ENCODE measurements at places on chromosomes 7 and 10.

- DNase-seq = no peak
These were observed 8.6 kb downstream of the MARVELD1 start for GRCh38 chr10:97721871-97722780.

DNA sequence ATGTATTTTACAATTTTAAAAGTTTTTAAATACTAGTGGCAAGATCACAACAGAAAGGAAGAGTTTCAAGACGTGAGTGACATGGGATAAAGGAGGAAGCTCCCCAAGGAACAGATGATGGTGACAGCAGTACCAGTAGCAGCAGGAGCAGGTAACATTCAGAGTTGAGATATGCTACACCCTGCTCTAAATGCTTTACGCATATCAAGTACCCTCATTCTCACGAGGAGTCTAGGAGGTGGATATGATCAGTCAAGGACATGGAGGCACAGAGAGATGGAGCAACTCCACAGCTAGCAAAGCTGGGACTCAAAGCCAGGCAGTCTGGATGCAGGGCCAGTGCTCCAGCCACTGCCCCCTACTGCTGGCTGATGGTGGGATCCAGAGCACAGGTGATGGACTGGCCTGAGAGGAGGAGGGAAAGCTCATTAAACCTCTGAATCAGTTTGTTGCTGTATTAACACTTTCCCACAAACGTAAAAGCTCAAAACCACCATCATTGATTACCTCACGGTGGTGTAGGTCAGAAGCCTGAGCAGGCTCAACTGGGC is 17.5 kb downstream of the RP9 start:
- no peak for DNase-seq

DNA sequence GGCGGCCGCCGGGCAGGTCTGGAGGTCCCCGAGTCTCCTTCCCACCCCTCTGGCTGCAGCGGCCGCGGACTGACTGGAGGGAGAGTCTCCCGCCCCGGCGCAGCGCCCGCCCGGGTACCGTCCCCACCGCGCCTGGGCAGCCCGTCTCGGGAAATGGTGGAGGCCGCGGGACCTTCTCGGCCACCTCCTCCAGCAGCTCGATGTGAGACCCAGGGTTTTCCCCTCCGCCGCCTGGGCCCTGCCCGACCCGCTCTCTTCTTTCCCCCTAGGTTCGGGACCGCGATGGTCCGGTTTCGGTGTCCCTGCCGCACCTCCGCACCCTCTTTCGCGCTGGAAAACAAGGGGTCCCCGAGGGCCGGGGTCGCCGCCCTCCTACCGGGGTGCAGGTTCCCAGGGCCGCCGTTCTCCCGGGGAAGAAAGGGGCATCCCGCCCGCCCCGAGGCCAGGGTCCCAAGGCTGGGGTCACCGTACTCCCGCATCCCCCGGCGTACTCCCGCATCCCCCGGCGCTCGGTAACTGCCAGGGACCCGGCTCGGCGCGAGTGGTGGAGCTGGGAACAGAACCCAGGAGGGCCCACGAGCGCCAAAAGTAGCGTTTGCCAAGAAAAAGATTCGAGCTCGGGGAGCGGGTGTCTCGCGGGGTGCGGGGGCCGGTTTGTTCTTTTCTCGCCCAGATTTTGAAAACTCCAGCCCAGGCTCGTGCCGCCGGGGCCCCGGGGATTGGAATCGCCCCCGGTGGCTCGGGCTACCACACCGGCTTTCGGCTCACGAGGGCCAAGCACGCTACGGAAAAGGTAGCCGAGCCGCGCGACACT is 3.4 kb downstream of the TNRC18 start:
- DNase-seq = peak; percentile 53

DNA sequence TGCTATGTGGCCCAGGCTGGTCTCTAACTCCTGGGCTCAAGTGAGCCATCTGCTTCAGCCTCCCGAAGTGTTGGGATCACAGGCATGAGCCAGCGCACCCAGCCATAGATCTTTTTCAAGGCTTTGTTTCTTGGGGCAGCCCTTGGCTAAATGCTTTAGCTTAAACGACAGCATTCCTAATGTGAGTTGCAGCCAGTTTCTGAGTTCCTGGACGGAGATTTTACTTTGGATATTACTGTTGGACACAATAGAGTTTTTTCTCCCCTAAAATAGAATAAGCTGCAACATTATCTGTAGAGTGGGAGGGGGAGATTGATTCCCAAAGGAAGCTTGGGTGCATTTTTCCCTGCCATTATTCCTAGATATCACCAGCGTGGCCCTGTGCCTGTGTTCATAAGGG is 103.0 kb upstream of the BTBD16 start:
- DNase-seq = no peak

- DNase-seq = no peak
These were observed 16.2 kb upstream of the MTPAP start for GRCh38 chr10:30365278-30365677.

DNA sequence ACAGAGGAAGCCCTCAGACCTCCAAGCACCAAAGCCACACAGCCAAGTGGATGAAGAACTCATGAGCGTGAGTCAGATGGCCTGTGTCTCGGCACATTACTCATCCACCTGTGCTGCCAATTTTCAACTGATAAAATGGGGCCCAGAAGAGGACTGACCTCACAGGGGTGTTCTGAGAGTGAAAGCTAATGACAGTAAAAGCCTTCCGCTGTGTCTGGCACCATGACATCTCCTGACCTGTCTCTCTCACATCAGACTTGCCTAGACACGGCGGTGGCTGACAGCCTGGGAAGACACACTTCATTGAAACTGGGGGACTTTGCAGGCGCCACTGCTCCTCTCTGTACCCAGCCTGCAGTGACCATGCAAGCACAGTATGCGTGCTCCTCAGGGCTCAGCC is 8.3 kb upstream of the SLC18A3 start:
- no peak for DNase-seq

DNA sequence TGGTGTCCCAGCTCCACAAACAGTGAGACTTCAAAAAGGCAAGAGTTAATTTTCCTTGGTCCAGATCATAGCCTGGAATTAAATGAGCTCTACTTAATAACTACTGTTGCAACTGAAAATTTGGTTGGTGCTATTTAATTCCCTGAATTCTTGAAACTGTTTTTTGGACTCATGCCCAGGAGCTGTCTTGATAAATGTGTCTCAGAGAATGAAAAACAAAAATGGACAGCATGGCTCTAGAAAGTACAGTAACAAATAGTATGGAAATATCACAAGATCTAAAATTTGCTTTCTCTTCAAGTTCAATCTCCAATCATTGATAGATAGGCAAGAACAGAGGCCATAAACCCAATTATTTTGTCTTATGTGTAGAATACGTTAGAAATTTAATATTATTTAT is 42.5 kb downstream of the CCDC71L start:
- no peak for DNase-seq

DNA sequence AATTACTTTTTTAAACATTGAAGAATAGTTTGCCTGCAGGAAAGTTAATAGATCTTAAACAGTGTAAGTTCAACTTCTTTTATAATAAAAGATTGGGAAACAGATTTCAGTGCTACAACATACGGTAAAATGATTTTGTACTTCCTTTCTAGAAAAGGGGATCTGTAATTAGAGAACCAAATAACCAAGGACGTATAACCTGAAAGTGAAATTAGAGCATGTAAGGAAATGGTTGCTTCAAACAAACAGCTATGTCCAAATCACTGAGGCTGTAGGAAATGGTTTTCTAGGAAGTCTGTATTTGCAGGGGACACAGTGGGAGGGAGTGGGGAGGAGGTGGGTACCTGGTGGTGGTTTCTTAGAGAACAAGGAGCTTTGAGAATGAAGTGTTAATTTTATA is 57.9 kb upstream of the EXOC6 start:
- DNase-seq = peak; percentile 29

DNA sequence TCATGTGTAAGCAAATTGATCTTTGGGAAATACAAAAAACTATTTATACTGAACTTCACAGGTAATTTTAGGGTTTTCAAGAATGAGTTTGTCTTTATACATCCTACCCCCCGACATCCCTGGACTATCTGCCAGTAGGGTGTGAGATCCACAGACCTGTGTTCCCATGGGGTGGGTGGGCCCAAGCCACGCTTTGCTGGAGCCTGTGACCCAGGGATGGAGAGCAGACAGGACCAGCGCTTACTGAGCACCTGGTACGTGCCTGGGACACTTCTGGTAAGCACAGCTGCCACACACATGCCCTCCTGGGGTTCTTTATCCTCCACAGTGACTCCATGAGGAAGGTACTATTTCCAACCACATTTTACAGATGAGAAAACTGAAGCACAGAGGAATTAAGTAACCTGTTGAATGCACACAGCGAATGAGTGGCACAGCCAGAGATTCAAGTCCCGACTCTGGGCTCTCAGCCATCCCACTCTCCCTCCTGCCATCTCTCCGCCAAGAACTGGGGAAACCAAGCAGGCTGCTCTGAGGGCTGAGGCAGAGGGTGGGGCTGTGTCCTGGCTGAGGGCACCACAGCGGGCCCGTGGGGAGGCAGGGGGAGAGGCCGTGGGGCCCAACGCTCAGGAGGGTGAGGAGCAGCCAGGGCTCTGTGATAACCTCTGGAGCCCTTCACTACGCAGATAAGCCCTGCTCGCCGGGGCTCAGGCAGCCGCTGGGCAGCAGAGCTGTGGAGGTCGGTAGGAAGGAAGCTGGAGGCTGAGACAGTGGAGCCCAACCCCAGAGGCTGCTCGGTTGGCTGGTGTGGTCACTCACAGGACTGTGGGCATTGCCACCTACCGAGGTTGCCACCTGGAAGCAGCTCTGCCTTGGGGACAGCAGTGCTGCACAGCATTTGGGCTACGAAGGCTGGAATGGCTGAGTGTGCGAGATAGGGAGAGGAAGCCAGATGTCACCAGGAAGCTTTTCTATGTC is 124.2 kb downstream of the ARHGAP22 start:
- DNase-seq = no peak

GRCh38 chr10:114489521-114490310 is 85.4 kb upstream of the AFAP1L2 start:
- no peak for DNase-seq

DNA sequence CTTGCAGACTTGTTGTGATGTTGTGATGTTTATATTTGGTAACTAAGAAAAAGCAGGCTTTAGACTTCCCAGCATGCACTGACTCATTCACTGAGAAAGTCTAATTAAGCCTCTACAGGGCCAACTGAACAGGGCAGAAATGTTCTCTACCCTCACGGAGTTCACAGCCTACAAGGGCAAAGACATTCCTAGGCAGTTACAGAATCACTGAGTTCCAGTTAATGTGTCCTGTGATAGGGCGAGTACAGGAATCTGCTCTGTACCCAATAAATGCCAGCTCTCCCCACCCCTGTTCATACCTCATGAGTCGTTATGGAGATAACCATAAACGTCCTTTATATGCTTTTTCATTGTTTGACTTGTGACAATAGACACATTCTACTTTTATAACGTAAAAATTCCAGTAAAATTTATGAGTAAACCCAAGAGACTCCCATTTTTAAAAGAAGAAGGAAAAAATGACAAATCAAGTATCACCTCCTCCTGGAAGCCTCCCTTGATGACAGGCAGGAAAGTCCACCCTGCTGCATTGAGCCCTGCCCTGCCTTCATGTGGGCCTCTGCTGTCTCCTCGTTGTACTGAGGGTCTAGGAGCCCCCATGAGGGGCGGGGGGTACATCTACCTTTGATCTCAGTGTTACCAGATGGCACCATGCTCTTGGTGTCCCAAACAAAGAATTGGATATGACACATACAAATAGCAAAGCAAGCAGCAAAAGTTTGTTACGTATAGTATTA is 14.3 kb downstream of the MUC12 start:
- DNase-seq = no peak

DNA sequence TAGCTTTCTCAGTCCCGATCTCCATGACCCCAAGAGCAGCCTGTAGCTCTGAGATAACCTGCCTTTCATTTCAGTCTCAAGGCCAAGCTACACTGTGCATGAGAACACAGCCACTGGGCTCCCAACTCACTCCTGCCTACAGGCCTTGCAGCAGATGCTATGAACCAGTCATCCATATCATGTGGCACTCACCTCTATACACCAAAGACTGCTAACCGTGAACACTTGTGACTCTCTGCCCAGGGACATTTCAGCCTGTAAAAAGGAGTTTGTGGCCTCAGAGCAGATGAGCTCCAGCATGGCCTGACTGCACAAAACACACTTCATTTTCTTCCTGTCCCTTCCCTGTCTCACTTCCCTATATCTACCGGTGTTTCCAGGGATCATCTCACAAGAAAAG is 56.9 kb upstream of the NPY start:
- no peak for DNase-seq

DNA sequence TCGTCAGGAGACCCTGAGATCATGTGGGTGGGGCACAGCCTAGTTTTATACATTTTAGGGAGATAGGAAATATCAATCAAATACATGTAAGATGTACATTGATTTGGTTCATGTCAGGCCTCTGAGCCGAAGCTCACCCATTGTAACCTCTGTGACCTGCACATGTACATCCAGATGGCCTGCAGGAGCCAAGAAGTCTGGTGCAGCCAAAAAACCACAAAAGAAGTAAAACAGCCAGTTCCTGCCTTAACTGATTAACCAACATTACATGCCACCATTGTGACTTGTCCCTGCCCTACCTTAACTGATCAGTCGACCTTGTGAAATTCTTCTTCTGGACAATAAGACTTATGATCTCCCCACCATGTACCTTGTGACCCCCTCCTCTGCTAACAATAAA is 16.0 kb upstream of the LRRC61 start:
- no peak for DNase-seq

DNA sequence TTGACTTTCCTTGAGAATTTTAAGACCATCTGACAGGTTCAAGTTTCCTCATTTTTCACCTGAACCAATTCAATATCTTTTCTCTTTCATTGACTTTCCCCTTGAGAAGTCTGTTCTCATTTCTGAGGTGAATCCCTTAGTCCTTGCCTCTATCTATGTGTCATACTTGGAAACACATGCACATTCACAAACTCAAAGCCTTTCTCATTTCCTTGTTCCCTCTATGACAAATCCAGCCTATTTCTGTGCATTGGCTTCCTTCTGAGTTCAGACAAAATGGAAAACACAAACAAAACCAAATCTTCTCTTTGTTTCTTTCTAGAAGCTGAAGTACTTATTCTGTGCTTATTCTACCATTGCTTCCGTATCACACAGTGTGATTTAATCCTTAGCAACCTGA is 13.8 kb downstream of the PTTG1IP2 start:
- no peak for DNase-seq

- DNase-seq = no peak
These were observed 55.1 kb upstream of the LAMB1 start for GRCh38 chr7:108057951-108058481.

- no peak for DNase-seq
These were observed 332.5 kb downstream of the ZWINT start for GRCh38 chr10:56028298-56029132.

- DNase-seq = no peak
These were observed 70.4 kb upstream of the NOBOX start for GRCh38 chr7:144473908-144474307.

GRCh38 chr7:98046816-98047215 is 56.8 kb upstream of the OCM2 start:
- DNase-seq = no peak

Data from bone marrow (tissue), 2 donors.